ENCODE measurements at places on chromosomes 16 and 17. TPM values are rescaled to one million over a fixed set of nuclear protein-coding genes. Genes with fewer than 3 reads are reported as not detected.

GRCh38 chr16:81469183-81469677 is 24.6 kb downstream of the CMIP start:
- no peak for DNase-seq

GRCh38 chr16:84631886-84632285 is 14.0 kb upstream of the COTL1 start:
- DNase-seq, result no peak

The CACNG3 gene
- not detected for total RNA-seq

DNA sequence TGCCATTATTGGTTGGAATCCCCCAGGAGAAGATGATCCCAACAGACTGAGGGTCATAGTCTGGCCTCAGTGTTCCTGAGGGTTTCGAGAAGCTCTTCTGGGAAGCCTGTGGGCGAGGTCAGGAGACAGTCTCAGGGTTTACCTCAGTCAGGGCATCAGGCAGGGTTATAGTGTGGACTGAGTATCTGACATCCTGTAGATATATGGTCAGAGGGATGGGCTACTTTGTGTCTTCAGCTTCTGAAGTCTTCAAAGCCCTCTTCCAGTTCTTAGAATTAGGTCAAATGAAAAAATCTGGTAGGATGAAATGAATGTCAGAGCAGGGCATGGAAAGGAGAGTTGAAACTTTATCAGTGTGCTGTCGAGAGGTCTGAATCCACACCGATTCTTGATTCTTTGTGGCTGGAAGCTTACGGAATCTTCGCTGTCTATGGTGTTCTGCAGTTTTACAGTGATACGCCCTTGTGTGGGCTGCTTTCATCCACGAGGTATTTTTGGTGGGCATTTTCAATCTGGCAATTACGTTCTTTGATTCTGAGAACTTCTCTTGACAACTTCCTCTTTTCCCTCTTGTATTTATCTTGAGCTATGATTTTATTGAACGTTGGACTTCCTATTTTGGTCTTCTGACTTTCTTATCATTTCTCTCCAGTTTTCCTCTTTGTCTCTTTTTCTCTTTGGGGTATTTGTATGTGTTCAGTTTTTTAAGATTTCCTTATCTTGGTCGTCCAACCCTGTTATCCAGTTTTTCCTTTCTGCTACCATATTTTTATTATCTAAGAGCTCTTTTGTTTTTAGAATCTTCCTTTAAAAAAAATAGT is 30.4 kb downstream of the BPTF start:
- DNase-seq, result no peak

- no peak for DNase-seq
Observed at GRCh38 chr17:77479372-77480198, 338.8 kb downstream of the SEC14L1 start.

The KIF2B gene
- not detected for total RNA-seq

The TMEM238L gene
- total RNA-seq, result not detected

The LITAFD gene
- total RNA-seq, result not detected

The C17orf75 gene
- 12.8 TPM for total RNA-seq

The NME1 gene
- 15.6 TPM for total RNA-seq

The SMTNL2 gene
- not detected for total RNA-seq

The FOXF1 gene
- not detected for total RNA-seq

DNA sequence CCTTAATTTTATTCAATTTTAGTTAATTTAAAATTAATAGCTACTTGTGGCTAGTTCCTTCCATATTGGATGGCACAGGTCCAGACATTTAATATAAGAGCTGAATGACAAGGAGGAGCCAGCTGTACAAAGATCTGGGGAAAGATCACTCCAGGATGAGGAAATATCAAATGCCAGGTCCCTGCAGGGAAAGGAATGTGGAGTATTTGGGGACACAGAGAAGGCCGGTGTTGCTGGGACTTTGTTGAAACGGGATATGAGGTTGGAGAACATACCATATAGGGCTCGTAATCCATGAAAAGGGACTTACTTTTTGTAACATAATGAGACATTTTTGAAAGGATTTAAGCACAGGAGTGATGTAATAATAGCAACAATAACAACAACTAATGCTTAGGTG is 426.8 kb downstream of the HS3ST4 start:
- no peak for DNase-seq

The GAST gene
- not detected for total RNA-seq

DNA sequence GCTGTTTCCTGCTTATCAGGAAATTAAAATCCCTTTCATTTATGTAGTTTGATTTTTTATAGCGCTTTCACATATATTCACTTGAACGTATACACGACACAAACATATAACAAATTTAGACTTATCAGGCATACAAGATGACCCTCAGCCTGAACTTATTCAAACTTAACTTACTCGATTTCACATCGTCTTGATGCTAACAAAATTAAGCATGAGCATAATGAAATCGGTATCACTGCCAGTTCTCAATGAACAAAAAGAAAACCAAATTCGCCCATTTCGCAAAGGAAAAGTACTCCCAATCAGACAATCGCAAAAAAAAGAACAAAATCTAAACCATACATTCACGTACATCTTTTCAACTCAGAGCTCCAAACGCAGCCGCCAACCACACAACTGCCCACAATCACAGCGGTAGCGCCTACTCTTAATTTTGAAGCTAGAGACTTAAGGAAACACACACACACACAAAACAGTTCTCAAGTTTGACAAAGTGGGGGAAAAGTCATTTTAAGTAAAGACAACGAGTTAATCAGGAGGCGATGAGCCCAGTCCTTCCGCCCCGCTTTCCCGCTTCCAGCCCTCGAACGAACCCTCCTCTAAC is 1.1 kb downstream of the GJC1 start:
- DNase-seq, result no peak

- no peak for DNase-seq
Observed at GRCh38 chr16:932831-933330, 37.9 kb downstream of the LMF1 start.

The OR2C1 gene
- total RNA-seq, result not detected

DNA sequence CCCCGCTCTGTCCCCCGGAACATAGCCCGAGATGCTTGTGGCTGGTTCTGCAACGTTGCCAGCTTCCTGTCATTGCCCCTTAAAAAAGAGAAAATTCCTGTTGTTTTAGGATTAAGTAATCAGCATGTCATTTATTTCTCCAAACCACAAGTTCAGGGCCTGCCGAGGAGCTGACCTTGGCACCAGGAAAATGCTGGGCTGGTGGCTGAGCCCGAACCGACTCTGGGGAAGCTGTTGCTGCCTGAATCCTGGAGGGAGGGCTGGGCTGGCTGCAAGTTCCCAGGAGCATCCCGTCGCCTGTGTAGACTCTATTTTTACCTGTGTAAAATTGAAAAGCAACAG is 130.9 kb upstream of the FOXF1 start:
- DNase-seq, result no peak

- DNase-seq, result no peak
Observed at GRCh38 chr16:85359147-85359822, 247.0 kb upstream of the CIBAR2 start.

The TMEM100 gene
- total RNA-seq, result not detected

DNA sequence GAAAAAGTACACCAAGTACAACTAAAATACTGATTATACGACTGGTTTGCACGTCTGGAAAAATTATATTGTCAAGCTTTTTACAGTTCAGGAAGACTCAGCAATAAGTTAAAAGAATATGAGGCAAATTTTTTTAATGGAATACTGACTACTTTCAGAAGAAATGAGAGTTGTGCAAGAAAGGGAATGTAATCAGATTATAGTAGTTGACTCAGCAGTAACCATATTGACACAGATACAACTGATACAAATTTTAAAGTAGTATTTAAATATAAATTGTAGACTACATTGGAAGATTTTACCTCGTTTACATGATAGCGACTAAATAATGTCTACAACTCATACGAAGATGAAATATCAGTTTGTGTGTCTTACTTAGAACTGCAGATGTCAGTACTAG is 16.7 kb downstream of the ASGR2 start:
- no peak for DNase-seq

DNA sequence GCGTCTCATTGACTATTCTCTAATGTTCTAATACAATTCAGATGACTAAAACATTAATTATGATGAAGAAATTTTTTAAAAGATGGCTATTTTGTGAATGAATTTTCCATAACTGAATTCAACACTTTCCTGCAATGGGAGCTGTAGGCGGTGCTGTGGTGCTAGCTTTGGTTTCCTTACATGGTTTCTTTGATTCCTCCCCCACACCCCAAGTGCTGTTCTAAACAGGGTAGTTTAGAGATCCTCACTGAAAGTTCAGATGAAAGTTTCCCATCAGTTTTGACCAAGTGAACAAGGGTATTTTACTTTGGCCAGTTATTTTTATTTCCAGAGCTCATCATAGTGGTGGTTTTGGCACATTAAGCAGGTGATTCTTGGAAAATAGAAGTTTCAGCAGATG is 26.0 kb upstream of the MRC2 start:
- no peak for DNase-seq

The IGF2BP1 gene
- total RNA-seq, result not detected

GRCh38 chr16:84032458-84033178 is 10.0 kb downstream of the SLC38A8 start:
- DNase-seq, result no peak

The SLC38A8 gene
- total RNA-seq, result not detected

DNA sequence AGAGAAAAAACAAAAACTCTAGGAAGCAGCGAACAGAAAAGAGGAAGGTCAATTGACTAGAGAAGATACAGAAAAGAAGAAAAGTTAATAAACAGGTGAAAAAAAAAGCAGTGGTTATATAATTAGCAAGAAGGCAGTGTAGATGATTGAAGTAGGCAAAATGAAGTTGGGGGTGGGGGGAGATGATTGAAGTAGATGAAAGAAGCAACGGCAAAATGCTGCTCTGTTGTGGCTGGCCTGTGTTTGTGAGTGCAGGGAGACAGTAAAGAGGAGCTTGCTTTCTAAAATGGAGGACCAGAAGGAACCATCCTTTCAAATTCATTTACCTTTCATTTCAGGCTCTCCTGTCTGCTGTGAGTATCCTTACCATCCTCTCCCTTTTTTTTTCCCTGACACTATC is 3.6 kb downstream of the EVI2B start:
- peak; percentile 89 for DNase-seq

- DNase-seq, result no peak
Observed at GRCh38 chr17:28272166-28272565, 46.8 kb upstream of the TMEM97 start.

- DNase-seq, result no peak
Observed at GRCh38 chr17:39126436-39126835, 25.0 kb downstream of the PLXDC1 start.

DNA sequence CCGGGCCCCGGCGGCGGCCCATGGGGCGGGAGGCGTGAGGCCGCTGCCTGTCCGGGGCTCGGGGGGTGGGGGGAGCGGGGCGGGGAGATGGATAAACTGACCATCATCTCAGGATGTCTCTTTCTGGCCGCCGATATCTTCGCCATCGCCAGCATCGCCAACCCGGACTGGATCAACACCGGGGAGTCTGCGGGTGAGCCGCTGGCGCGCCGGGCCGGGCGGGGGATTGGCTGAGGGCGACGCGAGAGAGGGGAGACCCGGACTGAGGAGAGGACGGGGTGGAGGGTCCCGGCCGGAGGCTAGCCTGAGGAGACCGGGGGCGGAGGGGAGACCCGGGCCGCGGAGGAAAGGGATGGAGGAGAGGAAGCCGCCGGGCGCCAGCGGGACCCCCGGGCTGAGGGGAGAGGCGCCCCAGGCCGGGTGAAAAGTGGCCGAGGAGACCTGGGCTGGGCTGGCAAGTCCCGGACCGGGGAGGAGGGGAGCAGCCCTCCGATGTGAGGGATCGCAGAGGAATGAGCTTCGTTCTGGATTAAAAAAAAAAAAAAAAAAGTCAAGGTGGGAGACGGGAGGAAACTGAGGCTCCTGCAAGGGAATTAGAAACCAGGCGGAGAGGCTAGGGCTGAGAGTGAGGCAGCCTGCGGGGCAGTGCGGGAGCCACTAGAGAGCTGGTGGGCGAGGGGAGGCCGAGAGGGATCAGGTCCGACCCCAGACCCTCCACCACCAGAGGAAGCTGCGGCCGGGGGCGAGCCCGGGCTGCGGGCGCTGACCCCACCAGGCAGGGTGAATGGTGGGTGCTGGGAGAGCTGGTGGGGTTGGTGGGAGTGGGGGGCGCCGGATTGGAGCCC is 526 bp downstream of the MOSMO start:
- DNase-seq, result peak; percentile 41

DNA sequence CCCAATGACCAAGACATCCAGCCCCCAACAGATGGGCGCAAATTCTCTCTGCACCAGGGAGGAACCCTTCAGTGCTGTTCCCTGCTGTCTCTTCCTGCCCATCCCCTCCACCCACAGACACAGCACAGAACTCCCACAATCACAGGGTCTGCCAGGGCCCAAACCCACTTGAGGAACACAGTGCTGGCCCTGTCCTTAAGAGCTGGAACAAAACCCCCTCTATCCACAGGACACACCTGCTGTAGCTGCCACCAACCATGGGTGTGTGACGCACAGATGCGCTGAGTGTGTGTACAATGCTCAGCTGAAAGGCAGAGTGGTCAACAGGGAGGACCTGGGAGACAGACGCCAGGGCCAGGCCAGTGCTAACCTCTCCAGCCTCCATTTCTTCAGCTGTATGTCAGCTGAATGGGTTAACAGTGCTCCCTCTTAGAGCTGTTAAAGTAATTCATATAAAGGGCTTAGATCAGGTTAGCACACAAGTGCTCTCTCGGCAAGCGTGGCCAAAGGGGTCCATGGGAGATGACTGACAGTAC is 62.1 kb downstream of the AMFR start:
- no peak for DNase-seq

The KRTAP4-11 gene
- total RNA-seq, result not detected

GRCh38 chr16:50992350-50993032 is 158.6 kb downstream of the SALL1 start:
- DNase-seq, result no peak

- DNase-seq, result no peak
Observed at GRCh38 chr17:3659541-3660111, 8.8 kb downstream of the TAX1BP3 start.

DNA sequence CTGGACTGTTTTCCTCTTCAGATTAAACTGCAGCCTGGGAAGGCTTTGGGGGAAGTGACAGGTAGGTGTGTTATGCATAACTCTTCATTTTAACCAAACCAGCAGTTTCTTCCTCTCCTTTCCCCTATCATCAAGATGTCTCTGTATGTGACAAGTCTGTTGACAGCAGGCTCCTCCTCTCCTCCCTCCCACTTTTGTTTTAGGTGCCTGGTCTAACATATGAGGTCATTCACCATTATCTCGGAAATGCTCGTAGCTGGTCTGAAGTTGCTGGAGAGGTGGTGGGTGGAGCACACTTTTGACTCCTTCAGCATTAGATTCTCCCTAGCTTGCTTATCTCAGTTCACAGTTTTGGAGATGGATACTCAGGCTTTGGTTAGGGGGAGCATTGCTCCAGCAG is 571.0 kb upstream of the EEF2KMT start:
- no peak for DNase-seq

GRCh38 chr17:81044764-81045589 is 10.0 kb downstream of the BAIAP2 start:
- DNase-seq, result no peak

The DLX3 gene
- not detected for total RNA-seq

GRCh38 chr16:86528061-86528929 is 18.0 kb downstream of the FOXF1 start:
- DNase-seq, result no peak

- DNase-seq, result no peak
Observed at GRCh38 chr16:57759131-57759530, 23.6 kb downstream of the KATNB1 start.

- no peak for DNase-seq
Observed at GRCh38 chr17:14296166-14296910, 4.5 kb upstream of the HS3ST3B1 start.

The DNASE1L2 gene
- 0.36 TPM for total RNA-seq

The ENPP7 gene
- total RNA-seq, result not detected
